ENCODE measurements at places on chromosomes 3 and 15. TPM values are rescaled to one million over a fixed set of nuclear protein-coding genes. Genes with fewer than 3 reads are reported as not detected.

The WDR72 gene
- 5.5 TPM for total RNA-seq

The STARD9 gene
- total RNA-seq: 1.4 TPM

The PPM1M gene
- 5.2 TPM for total RNA-seq

The P2RY13 gene
- total RNA-seq: not detected

The ISG20 gene
- total RNA-seq: 44.3 TPM

The LTK gene
- total RNA-seq: not detected

The FBXL2 gene
- 6.0 TPM for total RNA-seq

The MYRIP gene
- not detected for total RNA-seq

The ST3GAL6 gene
- 1.9 TPM for total RNA-seq

The FMN1 gene
- 0.37 TPM for total RNA-seq

The PLSCR4 gene
- 4.6 TPM for total RNA-seq

The KLHL40 gene
- total RNA-seq: not detected

The PLSCR2 gene
- total RNA-seq: not detected

The MESP2 gene
- total RNA-seq: 0.51 TPM

The INAFM2 gene
- total RNA-seq: 6.1 TPM

The SOX2 gene
- total RNA-seq: 1.2 TPM

The LRRC28 gene
- 17.2 TPM for total RNA-seq

The SQOR gene
- total RNA-seq: 66.5 TPM

The CFAP20DC gene
- total RNA-seq: 2.3 TPM

The CSTA gene
- 0.95 TPM for total RNA-seq

The PHC3 gene
- total RNA-seq: 14.0 TPM

The GPR176 gene
- 11.0 TPM for total RNA-seq
